Brain pericyte (primary cell): ENCODE measurements at places on chromosomes 3 and 15.

DNA sequence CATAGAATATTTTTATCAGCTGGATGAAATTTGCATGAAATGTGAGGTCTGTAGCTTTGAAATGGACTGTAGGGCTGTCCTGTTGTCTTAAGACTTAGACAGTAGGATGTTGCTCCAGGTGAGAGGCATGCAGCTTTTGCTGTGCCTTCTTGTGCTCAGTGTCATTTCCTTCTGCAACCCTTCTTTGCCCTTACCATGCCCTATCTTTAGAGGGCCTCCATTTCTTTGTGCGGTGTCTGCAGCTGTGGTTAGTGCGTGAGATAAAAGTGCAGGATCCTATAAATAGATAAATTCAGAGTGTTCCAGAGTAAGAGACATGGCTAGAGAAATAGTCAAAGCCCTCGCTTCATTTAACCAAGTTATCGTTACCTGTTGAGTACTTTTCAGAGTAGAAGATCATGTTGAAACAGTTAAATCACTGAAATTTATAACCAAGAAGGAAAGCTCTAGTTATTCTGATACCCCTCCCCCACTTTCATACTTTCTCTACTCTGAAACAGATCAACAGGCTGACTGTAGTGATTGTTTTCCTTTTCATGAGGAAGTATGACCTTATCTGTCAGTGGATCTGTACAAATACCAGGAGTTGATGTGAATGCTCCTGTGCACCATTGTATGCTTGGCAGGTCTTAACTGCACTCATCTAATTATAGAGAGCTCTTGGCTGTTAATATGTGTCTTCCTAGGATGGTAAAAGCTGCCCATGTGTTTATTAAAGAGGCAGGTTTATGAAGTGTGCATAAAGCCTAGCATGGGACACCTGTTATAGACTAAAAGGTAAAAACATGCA, 18.2 kb downstream of the EIF3J start:
- DNase-seq, result no peak

- DNase-seq, result no peak
Observed at GRCh38 chr3:64508140-64508539, 179.7 kb downstream of the ADAMTS9 start.

DNA sequence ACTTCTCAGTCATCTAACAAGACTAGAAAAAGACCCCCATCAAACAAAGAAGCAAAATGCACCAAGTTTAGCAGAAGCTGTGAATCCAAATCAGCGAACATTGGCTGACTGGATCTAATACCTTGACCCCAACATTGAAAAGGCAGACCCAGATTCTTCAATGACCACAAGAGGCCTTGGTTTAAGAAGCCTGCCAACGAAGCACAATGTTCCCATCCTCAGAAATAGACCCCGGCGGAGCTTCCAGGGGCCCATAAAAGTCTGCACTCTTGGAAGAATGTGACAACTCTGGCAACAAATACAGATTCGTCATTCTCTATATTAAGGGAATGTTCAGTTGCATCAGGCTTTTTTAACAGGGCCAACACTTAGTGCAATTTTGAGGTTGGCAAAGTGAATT, 112.8 kb upstream of the BCL6 start:
- DNase-seq, result no peak

- no peak for DNase-seq
Observed at GRCh38 chr3:110929816-110930215, 141.8 kb upstream of the NECTIN3 start.

DNA sequence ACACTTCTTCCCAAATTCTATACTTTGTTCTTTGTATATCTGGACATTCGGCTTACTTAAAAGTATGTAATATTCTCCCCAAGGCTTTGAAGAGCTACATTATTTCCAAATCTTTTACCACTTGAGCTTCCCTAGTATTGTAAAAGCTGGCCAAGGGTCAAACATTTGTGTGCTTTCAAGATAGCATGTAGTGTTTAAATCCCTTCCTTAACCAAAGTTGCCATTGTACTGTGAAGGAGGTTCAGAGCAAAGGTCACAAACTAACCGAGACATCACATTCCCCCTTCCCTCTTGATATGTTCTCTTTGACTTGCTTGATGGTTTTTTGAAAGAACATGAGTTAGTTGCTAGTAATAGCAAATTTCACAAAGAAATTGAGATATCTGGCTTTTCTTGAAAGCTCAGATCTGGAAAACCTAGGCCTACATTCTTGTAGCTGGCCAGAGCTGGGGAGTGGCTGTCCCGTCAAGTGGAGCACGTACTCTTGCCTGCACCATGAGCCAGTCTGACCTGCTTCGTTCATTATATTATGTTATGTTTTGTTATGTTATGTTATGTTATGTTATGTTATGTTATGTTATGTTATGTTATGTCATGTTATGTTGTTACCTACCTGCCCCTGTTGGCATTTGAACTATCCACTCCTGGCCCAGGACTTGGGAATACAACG, 60.2 kb downstream of the FILIP1L start:
- no peak for DNase-seq

DNA sequence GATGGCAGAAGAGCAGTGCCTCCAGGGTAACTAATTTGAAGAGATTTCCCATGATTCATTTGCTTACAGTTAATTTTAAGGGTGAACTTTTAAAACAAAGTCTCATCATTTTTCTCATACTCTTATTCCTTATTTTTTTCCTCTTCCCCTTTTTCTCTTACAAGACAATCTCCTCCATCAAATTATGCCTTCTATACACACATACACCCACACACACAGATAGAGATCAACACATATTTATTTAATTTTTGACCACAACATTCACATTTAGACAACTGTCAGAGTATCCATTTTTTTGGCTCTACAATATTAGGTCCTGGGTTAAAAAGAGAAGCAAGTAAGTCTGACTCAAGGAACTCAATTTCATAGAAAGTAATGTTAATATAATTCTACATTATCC, 37.6 kb downstream of the AAGAB start:
- DNase-seq, result no peak

DNA sequence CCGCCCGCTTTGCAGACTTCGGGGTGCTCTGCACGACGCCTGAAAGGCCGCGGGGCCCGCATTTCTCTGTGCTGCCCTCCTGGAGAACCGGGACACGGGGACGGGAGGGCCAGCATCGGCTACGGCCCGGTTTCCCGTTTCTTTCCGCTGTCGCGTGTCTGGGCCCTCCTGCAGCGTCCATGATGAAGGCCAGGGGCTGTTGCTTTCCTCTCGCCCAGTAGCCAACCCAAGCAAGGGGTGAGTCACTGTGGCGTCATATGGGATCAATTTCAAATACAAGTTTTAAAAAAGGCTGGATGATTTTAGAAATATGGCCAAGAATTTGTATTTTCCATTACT, 435 bp downstream of the SLC35G2 start:
- peak; percentile 27 for DNase-seq

DNA sequence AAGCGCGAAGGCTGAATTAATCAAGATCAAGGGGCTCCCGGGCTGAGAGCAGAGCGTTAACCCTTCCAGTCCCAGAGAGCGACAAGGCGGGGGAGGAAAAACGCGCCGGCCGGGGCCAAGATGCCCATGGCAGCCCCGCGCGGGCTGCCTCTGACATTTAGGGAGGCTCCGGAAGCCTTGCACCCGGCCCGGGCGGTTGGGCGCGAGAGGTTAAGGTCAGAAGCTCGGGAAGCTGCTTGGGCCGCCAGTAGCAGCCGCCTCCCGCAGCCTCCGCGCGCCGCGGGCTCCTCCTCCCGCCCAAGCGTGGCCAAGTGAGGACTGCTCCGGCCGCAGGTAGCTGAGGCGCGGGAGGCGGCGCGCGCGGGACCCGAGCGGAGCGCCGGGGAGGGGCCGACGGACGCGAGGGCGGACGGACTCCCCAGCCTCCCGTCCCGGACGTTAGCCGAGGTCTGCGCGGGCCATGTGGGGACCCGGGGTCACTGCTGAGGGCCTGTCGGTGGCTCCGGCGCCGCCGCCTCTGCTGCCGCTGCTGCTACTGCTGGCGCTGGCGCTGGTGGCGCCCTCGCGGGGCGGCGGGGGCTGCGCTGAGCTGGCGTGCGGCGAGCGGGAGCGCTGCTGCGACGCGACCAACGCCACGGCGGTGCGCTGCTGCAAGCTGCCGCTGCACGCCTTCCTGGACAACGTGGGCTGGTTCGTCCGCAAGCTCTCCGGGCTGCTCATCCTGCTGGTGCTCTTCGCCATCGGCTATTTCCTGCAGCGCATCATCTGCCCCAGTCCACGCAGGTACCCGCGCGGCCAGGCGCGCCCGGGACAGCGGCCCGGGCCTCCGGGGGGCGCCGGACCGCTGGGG, at the start of gene C3orf80:
TSS of gene C3orf80 (plus strand) at position 247 of the 850 bp plus-strand sequence. CDS start at position 461, 214 bp downstream.
- no peak for DNase-seq

DNA sequence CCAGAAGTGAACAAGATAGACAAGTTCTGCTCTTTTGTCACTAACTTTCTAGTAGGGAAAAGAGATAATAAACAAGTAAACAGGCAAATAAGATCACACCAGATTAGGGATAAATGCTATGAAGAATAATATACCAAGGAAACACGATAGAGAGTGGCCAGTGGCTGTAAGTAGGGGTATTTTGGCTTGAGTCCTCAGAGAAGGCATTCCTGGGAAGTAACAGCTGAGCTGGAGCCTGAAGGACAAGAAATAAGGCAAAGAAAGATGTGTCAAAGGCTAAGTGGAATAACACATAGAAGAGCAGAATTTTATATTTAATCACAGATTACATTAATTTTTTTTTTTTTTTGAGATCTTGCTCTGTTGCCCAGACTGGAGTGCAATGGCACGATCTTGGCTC, 366.2 kb downstream of the ZIC1 start:
- DNase-seq, result no peak

- no peak for DNase-seq
Observed at GRCh38 chr3:72568083-72568482, 280.2 kb downstream of the SHQ1 start.

GRCh38 chr3:179450261-179450701, 989 bp downstream of the GNB4 start:
- DNase-seq, result no peak

DNA sequence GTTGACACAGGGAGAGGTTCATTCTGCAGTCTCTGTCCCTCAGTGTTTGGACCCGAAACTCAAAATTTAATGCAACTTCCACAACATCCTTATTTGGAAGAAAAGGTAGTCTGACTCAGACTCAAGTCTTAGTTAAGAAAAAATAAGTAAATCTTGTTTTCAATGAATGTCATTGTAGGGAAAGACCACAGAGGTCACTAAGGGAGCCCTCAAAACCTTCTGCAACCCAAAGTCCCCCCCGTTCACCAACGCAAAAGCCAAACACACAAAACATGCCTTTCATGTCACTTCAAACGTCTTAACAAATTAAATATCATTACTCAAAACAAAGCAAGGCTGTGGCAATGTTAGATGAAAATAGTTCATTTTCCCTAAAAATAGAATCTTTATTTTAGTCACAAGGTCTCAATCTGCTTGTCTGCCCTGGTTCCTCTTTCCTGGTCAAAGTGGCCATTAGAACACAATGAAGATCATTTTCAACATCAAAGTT, 20.9 kb upstream of the SSUH2 start:
- no peak for DNase-seq

DNA sequence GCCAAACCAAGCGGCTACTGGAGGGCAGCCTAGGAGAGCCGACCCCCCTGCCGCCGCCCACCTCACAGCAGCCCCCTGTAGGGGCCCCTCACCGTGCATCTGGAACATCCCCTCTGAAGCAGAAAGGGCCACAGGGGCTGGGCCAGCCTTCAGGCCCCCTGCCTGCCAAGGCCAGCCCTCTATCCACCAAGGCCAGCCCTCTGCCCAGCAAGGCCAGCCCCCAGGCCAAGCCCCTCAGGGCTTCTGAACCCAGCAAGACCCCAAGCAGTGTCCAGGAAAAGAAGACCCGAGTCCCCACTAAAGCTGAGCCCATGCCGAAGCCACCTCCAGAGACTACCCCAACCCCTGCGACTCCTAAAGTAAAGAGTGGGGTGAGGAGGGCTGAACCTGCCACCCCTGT, 23.5 kb upstream of the APEH start:
- no peak for DNase-seq

DNA sequence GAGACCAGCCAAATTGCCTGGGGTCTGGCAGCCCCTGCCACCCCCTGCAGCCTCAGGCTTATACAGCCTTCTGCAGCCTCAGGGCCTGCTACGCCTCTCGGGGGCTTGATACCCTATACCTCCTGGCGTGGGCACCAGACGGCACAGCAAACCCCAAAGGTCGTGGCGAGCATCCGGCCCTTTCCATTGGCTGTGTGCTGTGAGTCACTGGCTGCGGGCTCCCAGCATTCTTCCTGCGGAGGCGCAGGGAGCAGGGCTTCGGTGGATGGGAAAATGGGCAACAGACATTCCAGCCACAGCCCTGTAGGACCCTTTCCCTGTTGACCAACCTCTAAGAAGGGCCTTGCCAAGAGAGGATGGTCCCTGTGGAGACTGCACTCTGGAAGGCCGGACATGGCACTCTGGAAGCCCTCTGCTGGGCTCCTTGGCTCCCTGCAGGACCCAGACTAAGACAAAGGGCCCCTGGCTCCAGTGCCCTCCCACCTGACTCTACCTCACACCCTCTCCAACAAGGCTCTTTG, 59.6 kb downstream of the ITGA11 start:
- DNase-seq, result no peak

DNA sequence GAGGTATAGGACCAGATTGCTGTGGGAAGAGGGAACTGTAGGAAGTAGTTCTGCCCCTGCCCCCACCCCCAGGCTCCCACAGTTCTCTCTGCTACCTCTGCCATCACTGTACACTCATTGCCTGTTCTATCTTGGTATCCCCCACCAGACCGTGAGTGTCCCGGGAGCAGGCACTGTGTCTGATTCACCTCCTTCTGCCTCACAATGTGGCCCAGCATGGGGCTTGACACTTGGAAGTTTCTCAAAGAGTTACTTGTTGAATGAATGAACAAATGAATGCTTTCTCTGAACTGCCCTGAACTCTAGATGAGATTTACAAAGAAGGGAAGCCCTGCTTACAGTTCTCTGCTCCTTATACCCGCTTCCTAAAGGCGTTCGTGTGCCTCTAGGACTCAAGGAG, 27.1 kb upstream of the PIK3CB start:
- peak; percentile 29 for DNase-seq

DNA sequence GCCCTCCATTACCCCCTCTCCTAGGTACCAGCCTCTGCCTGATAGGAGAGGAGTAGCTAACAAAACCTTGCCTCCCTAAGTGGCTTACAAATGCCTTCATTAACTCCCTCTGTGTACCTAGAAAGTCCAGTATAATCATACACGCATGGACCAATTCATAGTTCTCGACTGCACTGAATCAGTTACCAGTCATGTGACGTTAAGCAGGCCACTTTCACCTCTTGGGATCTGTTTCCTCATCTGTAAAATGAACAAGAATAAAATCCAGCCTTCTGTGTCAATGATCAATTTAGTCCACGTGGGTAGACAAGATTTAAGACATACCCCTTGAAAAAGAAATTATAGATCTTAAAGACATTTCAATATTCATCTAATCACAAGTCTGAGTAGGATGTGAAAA, 72.2 kb downstream of the TRIM69 start:
- DNase-seq, result no peak

- DNase-seq, result no peak
Observed at GRCh38 chr3:94787734-94788270, 724.9 kb downstream of the NSUN3 start.

DNA sequence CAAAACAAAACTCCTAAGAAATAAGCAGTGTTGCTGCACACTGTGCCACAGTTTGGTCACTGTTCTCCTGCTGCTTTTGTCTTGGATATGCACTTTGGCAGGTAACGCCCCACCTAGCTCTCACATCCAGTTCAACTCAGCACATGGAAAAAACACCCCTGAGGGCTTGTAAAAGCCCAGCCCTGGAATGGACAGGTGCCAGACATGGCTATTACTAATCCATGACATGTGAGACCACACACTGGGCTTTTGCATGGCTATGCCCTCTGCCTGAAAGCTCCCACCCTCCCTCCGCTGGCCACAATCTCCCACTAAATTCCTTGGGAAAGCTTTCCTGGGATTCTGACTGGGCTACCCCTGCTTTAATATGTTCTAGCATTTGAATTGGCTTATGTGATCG, 24.7 kb upstream of the ZBED2 start:
- no peak for DNase-seq

GRCh38 chr3:26559227-26559626, 63.3 kb upstream of the LRRC3B start:
- no peak for DNase-seq
